Renal cortical epithelial cell (primary cell): ENCODE measurements at places on chromosomes 2 and 18.

DNA sequence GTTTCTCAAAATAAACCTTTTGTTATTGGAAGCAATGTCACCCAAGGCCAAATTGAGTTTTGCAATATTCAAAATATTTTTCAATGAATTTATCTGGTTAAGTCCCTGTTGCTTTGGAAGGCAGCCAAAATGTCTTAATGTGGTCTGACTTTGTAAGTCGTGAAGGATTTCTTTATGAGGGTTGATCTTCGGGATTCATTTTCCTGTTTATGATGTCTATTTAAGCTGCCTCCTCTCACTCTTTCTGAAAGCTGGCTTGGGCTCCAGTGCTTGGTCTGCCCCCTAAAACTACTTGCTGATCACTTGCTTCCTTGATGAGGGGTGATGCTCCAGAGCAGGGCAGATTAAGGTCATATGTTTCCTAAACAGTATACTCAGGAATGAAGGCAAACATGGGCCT lies 141.1 kb downstream of the ANTXR1 start:
- peak; percentile 22 for DNase-seq

- DNase-seq: peak; percentile 44
Observed at GRCh38 chr18:62979176-62979575, 263.8 kb downstream of the PHLPP1 start.

- DNase-seq: peak; percentile 13
Observed at GRCh38 chr2:142100139-142100873, 30.5 kb downstream of the LRP1B start.

DNA sequence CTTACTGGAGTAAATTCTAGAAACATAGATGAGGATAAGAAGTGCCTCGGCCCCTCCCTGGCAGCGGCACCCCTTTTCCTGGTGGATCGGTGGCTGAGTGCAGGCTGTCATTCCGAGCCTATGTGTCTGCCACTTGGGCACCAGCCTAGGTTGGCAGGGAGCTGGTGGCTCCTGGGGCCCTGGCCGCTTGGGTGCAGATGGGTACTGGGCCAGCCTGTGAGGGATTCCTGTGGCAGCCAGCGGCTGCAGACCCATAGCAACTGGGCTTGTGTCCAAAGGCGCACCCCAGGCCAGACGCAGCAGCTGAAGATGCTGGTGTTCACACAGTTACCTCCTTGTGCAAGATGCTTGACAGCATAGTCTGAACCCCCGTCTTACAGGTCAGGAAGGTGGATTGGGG lies 2.8 kb downstream of the SNORC start:
- DNase-seq: no peak

DNA sequence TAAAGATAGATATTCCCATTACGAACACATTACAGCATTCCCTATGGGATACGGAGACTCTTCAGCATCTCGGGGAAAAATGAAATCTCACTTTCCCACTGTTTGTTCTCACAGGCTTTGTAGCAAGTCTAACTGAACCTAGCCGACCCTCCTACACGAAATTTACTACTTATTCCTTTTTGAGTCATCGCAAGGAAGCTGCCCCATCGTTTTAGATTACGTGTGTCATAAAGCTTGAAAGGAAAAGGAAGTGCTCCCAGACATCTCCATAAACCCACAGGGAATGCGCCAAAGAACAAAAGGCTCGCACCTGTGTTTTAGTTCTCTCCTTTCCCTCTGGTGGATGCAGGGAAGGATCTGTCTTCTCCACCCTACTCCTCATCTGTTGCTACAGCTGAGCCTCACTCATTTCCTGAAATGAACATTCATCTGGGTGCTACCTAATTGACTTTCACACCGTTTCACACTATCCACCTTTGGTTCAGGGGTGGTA lies 76.2 kb upstream of the STK39 start:
- DNase-seq: peak; percentile 13

DNA sequence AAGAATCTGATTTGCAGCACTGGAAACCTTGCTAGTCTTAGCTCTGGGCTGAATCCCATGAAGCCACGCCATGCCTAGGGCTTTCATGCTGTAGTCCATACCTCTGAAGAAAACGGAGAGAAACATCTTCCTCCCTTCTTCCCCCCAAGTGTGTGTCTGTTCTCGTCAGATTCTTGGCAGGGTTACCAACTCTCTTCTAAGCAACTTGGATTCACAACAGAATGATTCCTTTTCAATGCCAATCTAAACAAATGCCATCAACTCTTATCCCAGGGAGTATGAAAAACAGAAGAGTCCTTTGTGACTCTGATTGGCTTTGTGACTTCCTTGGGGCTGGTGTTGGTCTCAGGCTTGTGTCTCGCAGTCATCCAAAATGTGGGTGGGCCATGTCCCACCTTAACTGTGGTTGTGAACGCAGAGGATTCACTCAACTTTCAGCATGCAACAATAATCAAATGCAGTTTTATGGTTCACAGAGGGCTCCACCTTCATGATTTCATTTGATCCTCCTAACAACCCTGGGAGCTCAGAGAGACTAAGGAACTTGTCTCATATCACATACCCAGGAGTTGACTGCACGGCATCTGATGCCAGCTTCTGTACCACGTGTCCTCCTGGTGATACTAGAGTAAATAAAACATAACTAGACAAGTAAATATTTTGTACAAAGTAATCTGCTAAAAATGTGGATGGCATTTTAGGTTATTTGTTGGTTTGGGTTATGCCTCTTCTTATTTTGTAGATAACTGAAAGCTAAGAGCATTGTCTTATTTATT lies 186.0 kb upstream of the TNP1 start:
- no peak for DNase-seq

GRCh38 chr18:67525328-67526099 lies 9.0 kb upstream of the DSEL start:
- peak; percentile 99 for DNase-seq

DNA sequence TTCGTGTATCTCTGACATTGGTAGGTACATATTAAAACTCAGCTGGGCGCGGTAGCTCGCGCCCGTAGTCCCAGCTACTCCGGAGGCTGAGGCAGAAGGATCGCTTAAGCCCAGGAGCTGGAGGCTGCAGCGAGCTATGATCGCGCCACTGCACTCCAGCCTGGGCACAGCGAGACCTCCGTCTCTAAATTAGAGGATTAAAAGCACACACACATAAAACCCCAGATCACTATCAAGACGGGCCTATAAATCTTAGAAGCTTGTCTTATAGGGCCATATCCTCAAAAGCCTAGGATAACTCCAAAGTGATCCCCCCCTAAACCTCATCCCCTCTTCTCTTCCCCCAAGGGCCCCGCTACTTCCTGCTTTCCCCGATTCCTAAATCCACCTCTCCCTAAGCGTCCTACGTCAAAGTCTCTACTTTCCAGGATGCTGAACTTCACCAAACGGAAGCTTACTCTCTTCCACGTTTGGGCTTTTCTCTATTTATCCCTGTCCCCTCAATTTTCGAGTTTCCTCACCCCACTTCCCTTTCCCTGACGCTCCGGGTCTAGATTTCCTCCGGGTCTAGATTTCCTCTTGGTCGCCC lies 707 bp downstream of the KRCC1 start:
- DNase-seq: peak; percentile 18

DNA sequence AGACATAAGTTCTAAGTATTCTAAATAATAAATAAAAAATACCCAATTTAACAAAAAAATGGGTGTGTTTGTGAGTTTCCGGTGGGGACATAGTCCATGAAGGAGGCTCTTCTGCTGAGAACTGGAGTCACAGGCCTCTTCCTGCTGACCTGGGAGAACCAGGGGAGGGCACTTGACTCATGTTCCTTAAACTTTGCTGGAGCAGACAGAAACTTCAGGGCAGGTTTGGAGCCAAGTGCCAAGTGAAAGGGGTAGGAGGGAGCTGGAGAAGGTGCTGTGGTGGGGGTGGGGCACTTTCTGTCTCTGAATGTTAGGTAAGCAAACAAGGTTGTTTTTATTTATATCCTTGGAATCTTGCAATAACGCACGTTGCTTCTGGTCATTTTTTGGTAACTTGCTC lies 78.8 kb upstream of the TTN start:
- DNase-seq: peak; percentile 13

GRCh38 chr2:164802095-164802707 lies 39.4 kb downstream of the COBLL1 start:
- DNase-seq: no peak

GRCh38 chr2:134277223-134277622 lies 23.4 kb downstream of the MGAT5 start:
- peak; percentile 11 for DNase-seq

- DNase-seq: no peak
Observed at GRCh38 chr2:85383850-85384249, 26.3 kb downstream of the CAPG start.

GRCh38 chr2:72082021-72082601 lies 65.6 kb downstream of the CYP26B1 start:
- no peak for DNase-seq

GRCh38 chr18:68705119-68705518 lies 9.8 kb downstream of the TMX3 start:
- peak; percentile 3 for DNase-seq

DNA sequence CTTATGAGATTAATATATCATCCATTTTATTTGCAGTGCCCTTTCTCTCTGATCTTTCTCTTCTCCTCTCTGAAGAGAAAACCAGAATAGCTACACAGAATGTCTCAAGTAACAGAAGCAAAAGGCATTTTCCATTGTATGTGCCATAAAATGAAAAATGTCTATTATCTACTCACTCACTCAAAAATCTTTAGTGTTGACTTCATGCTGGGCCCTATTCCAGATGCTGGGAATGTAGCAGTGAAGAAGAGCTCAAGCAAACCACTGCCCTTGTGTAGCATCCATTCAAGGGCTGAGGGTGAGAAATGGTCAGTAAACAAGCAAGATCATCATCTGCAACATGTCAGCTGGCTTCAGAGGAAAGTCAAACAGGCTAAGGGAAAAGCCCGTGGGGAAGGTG lies 427.7 kb downstream of the METTL4 start:
- DNase-seq: no peak

DNA sequence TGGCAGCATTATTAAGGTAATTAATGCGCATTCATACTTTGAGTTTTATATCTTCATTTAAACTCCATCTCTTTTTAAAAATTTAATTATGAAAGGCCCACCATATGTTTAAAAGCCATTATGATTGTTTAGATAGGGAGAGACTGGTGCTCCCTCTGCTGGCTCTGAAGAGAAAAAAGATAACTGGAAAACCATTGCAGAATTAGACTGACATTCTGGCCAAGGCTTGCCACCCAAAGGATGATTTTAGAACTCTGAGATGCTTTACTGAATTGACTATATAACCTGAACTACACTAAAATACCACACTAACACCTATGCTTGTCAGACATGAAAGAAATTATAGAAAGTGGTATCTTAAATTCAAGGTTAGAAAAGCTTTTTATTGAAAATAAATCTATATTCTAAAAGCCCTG lies 127.6 kb upstream of the SPOPL start:
- DNase-seq: peak; percentile 40

GRCh38 chr18:78678318-78678695 lies 301.3 kb upstream of the SALL3 start:
- no peak for DNase-seq

GRCh38 chr2:142944721-142945120 lies 67.3 kb downstream of the KYNU start:
- no peak for DNase-seq

DNA sequence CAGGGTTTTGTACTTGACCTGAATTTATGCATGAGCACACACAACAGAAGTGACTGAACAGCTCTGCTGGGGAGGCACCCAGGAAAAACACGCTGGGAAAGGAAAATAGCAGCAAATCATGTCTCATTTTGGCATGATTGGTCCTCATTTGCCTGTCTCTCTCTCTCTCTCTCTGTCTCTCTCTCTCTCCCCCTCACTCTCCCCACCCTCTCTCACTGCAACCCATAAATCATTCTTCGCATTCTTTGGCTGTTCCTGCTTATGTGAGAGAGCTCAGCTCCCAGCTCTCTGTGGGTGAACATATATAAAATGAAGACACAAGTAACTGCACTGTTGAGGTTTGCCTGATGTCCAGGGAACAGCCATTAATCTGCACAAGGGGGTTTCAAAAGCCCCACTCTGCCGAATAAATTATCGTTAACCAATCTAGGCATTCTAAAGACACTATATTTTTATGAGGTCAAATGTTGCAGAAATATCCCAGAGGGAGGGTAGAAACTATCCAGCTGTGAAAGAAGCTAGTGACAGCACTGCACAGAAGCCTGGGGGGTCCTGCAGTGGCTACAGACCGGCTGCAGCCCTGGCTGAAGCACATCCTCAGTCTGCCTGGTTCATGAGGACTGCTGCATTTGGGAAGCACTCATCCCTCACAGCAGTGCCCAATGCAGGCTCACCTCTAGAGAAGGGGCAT lies 260.3 kb downstream of the AFF3 start:
- peak; percentile 88 for DNase-seq

DNA sequence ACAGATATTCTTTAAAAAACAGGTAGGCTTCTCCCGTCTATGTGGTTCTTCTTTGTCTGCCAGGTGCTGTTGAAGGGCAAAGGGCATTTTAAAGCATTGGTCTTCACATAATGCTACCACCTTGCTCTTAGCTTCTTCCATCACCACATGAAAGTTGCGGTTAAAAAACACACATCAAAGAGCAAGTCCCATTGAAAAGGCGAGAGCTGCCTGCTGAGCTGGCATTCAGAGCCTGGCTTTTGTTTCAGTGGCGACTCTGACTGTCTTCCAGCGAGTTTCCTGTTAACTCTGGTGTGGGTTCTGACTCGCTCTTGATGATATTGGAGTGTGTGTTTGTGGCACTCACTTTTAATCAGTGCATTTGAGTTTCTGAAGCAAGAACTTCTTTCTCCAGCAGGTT lies 624.9 kb upstream of the FANCL start:
- DNase-seq: no peak

DNA sequence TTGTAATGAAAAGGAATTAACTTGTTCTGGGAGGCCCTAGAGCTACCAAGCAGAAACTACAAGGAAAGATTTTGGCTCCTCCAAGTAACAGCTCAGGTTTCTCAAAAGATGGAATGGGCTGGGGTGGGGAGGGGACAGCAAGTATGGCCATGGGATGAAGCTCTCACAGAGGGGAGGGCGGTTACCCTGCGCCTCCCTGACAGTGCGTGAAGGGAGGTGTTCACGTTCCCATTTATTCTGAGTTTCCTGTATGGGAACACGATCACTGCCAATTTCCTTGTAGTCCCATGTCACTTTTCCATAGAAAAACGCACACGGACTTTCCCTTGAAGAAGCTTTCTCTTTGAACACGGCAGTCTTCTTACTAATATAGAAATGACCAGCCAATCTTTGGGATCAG lies 17.0 kb downstream of the CDC42EP3 start:
- DNase-seq: no peak

DNA sequence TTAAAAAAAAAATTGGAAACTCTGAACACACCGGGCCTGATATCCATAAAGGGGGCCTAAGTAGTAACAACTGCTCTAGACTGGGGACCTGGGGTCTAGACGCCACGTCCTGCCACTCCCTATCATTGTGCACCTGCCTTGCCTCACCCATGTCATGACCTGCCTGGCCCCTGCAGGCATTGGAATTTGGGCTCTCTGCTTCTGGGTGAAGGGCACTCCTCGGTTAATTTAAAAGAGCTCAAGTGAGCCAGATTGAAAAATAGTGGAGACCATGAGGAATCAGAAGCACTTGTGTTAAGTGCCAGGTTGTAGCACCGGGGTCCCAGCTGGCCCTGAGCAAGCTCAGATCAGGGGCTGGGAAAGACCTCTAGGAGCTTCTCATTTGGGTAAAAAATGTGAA lies 48.1 kb downstream of the SLC4A1AP start:
- DNase-seq: no peak

- no peak for DNase-seq
Observed at GRCh38 chr2:2464094-2464493, 133.0 kb upstream of the MYT1L start.
